ENCODE measurements at places on chromosomes 4 and X.

- no peak for DNase-seq
Measured at GRCh38 chr4:183182873-183183725, 84.0 kb downstream of the WWC2 start.

DNA sequence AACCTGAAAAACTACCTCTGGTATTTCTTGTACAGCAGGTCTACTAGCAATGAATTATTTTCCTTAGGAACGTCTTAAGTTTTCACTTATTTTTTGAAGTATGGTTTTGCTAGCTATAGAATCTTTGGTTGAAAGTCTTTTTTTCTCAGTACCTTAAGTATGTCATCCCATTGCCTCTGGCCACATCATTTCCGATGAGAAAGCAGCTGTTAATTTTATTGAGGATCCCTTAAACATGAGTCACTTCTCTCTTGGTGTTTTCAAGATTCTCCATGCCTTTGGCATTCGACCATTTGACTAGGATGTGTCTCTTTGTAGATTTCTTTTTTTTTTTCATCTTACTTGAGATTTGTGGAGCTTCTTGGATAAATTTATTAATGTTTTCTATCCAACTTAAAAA lies 803.8 kb upstream of the AMOT start:
- no peak for DNase-seq

- no peak for DNase-seq
Measured at GRCh38 chr4:115720611-115721010, 607.2 kb upstream of the NDST4 start.

GRCh38 chr4:40992472-40993295 lies 221.7 kb downstream of the APBB2 start:
- no peak for DNase-seq

Data from C1 segment of cervical spinal cord (tissue), 14 donors.